HT-29 (cell line): ENCODE measurements at places on chromosomes 5 and 9. TPM values are rescaled to one million over a fixed set of nuclear protein-coding genes. Genes with fewer than 3 reads are reported as not detected.

GRCh38 chr9:24832307-24832706 is 286.6 kb upstream of the IZUMO3 start:
- DNase-seq = peak; percentile 58

DNA sequence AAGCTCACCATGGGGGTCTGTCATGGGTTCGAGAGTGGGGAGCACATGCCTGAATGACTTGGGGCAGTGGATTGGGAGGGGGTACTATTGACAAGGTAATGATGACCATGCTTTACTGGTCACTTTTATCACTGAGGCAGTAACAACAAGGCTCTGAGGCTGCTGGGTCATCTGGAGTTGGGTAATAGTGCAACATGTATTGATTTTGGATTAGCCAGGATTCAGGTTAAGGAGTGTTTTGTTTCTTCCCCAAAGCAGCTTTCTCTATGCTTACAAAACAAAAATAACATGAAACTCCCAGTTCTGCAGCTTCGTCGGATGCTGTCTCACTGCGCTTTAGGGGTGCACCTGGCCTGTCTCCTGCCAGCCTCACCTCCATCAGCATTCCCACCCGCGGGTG is 155.3 kb downstream of the GADD45G start:
- no peak for DNase-seq

DNA sequence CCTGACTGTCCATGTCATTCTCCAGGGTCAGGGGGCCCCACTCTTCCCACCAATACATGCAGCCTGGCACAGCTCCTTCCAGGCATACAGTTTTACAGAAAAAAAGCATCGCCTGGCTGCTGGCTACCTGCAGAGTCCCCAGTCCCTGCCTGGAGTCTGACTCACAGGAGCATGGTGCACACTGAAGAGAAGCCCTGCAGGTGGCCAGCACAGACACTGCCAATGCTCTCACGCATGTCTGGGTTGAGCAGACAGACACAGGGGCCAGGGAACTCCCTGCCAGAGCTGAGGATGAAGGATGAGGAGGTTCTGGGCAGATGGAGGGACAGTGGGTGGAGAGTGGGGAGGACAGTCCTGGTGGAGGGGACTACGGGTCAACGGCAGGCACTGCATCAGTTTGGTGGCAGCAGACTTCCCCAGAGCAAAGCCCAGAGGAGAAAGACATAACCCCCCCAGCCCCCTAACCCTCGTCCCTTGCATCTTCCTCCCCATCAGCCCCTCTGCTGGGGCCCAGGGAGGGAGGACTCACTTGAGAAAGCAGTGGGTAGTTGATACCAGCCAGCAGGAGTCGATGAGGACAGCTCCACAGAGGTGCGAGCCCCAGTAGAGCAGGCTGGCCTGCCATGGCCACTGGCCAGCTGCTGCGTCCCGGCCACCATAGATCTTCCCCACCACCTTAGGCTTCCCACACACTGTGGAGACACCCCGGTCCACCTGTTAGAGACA is 72.9 kb upstream of the SPTLC1 start:
- DNase-seq = no peak

GRCh38 chr5:147485046-147485445 is 24.8 kb downstream of the DPYSL3 start:
- DNase-seq = no peak

RAB3C gene
- total RNA-seq = not detected in 2 replicates
